ENCODE measurements at places on chromosomes 3 and 15.

DNA sequence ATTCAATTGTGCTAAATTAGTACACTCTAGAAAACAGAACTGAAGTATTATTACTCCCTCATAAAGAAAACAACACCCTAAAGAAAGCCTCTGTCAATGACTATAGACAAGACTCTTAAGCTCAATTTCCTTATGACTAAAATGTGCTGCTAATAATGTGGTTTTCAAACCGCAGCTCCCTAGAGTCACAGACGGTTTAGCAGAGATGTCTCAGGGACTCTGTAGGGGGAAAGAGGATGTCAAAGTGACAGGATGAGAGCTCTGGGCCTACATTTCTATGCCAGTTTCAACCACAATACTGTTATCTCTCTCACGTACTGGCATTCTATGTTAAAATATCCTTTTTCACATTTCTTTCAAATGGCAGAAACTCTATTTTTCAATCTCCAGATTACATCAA is 37.6 kb upstream of the WDR49 start:
- no peak for DNase-seq

- no peak for DNase-seq
These were observed 7.7 kb downstream of the CCR9 start for GRCh38 chr3:45894015-45894414.

DNA sequence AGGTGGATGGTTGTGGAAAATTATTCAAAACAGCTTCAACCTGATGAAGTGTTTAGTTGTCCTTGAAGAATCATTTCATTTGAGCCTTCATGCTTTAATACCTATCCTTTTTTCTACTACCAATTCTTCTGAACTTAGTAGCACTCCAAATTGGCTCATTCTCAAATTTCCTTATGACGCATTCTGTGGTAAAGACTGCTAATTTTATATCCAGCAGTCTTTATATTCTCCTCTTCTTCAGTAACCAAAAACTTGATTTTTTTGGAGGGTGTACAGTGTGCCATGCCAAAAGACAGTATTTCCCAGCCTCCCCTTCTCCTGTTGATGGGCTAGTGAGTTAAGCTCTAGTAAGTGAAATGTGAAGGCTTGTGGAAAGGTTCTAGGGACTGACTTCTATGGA is 25.2 kb downstream of the CGNL1 start:
- DNase-seq: no peak

DNA sequence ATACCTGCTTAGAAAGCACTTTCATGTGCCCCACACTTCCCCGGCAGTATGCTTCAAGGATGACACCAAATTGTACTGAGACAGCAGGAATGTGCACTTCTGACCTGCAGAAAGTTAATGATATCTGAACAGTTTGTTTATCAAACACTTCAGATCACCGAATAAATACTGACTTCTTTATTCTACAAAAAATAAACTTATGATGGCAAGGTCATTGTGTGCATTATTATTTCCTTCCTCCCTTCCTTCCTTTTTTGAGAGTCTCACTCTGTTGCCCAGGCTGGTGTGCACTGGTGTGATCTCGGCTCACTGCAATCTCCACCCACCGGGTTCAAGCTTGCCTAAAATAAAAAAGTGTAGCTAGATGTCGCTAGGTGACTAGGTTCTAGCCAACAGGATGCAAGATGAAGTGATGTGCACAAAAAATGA is 80.3 kb downstream of the FAIM start:
- DNase-seq: no peak

- DNase-seq: peak; percentile 24
These were observed 44.8 kb upstream of the ATP2C1 start for GRCh38 chr3:130849091-130849552.

DNA sequence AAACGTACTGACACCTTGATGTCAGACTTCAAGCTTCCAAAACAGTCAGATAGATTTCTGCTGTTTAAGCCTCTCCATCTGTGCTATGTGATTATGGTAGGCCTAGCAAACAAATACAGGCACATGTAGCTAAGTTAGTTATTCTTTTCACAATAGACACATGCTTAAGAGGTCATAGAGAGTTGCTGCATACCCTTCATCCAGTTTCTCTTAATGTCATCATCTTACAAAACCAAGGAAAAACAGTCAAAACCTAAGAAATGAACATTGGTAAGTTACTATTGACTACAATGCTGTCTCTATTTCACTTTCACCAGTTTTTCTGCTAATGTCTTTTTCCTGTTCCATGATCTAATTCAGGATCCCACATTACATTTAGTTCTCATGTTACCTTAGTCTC is 946.8 kb downstream of the TUSC7 start:
- no peak for DNase-seq

DNA sequence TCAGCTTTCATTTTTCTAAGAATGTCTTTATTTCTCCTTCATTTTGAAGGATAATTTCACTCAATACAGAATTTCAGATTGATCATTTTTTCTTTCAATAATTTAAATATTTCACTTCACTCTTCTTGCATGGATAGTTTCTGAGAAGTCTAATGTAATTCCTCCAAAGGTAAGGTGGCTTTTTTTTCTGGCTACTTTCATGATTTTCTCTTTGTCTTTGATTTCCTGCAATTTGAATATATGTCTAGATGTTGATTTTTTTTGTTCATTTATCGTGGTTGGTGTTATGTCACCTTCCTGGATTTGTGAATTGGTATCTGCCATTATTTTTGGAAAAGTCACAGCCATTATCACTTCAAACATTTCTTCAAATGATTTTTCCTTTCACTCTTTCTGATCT is 14.6 kb upstream of the MCF2L2 start:
- no peak for DNase-seq

DNA sequence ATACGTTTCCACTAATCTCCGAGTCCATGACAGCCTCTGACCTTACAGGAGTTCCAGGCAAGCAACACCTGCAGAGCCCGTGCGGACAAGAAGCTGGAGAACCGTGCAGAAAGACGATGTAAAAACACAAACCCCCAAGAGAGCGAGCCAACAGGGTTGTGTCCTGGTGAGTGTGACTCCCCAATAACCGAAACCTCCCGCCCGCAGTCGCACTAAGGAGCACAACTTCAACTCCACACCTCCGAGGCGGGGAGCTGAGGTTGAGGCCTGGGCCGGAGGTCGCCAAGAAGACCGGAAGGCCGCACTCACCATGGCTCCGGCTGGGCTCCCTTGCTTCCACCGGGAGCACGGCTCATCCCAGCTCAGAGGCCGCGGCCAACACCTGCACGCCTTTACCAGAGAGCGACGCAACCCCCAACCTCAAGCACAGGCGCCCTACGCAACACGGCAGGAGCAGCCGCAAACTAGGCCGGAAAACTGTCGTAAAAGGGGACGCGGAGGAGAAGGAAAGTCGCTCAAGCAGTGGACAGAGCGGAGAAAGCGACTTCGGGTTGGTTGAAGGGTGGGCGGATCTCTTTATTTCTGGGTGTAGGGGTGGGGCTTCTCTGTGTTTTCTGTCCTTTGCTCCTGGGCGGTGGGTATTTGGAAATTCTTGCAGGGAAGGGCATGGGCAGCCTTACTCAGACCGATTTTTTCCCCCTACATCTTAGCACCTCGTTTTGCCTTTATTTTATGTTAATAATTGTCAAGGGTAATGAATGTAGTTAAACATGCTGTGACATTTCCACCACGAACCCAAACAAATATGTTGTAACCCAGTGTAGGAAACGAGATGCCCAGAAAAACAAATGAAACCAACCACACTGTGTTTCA is at the start of gene DNAJC19:
Gene DNAJC19, minus strand, starts transcription at position 446 of the 873 bp plus-strand sequence. Its CDS starts 134 bp downstream, at position 312.
- DNase-seq: peak; percentile 96

DNA sequence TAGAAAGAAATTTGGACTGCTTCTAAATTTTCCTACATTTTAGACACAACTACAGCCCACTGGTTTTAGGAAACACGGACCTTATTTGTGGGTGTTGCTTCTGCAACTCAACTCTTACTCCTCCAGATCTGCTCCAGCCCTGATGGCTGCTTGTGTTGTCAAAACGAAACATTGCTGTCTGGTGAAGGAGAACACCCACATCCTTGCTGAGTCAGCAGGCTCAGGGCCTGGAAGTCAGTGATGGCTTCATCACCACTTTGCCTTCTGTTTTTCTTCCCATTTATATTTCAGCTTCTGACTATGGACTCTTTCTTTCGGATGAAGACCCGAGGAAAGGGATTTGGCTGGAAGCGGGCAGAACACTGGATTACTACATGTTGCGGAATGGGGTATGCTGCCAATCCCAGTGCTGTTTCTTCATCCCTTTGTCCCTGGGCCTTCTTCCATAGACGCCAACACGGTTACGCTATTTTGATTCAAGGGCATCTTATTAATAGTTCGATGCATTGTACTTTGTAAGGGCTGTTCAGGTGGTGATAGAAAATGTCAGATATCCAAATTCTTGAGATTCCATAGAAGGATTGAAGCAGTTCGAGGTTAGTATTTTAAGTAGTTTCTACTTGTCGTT is 392.6 kb upstream of the TPM1 start:
- no peak for DNase-seq

DNA sequence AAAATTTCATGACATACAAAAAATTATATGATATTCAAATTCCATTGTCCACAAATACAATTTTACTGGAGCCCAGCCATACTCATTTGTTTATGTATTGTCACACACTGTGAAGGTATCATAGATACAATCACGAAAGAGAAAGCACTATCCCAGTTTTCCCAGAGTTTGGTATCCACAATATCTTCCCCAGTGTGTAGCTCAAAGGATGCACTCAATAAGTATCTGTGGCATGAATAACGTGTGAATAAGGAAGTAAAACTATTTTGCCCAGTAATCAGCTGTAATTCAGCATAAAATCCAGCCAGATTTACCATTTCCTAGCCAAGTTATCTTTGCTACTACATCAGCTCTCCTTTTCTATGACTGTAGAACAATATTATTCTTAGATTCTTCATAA is 131.3 kb upstream of the KCNMB2 start:
- no peak for DNase-seq

- DNase-seq: no peak
These were observed 15.3 kb downstream of the P2RY14 start for GRCh38 chr3:151262871-151263525.

DNA sequence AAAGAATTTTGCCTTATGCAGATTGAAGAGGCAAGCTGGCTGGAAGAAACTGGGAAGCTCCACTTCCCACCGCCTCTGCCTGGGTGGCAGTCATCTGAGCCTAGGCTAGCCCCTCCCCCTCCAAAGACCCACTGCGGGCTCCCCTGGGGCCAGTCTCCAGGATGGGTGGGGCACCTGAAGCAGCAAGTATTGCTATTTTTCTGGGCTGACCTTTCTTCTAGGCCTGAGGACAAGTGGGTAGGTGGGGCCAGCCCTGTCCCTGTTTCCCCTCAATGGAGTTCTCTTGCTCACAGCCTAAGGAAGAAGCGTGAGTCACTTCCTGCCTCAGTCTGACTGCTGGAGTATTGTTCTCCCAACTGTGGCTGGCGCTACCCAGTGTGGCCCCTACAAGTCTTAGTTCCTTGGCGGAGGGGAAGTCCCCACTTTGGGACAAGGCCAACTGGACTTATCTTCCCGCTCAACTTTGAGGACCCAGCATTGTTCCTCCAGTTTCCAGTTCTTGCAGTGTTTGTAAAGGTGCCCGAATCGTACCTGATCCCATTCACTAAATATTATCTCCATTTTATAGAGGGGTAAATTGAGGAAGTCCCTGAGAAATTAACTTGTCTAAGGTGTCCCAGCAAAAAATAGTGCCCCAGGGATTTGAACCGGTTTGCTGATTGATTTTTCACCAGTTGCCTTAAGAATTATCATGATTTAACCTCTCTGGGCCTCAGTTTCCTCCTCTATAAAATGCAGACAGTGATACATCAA is 1.4 kb downstream of the FURIN start:
- peak; percentile 67 for DNase-seq

GRCh38 chr15:101063891-101064794 is 145.0 kb downstream of the LRRK1 start:
- no peak for DNase-seq

DNA sequence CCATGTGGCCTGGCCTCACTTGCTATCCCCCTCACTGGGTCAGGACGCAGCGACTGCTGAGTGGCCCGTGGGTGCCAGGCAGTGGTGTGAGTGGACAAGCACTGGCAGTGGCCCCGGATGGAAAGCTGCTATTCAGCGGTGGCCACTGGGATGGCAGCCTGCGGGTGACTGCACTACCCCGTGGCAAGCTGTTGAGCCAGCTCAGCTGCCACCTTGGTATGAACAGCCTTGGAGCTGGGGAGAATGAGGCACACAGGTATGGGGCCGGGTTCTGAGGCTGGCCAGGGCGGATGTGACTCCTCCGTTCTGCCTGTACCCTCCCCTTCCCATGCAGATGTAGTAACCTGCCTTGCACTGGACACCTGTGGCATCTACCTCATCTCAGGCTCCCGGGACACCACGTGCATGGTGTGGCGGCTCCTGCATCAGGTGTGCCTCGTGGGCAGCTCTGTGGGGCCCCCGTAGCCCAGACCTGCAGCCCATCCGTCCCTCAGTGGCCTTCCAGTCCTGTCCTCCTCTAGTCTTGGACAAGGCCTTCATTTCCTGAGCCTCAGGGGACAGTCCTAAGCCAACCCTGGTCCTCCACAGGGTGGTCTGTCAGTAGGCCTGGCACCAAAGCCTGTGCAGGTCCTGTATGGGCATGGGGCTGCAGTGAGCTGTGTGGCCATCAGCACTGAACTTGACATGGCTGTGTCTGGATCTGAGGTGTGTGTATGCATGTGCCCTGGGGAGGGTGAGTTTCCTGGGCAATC is 28.2 kb downstream of the NBEAL2 start:
- DNase-seq: no peak

DNA sequence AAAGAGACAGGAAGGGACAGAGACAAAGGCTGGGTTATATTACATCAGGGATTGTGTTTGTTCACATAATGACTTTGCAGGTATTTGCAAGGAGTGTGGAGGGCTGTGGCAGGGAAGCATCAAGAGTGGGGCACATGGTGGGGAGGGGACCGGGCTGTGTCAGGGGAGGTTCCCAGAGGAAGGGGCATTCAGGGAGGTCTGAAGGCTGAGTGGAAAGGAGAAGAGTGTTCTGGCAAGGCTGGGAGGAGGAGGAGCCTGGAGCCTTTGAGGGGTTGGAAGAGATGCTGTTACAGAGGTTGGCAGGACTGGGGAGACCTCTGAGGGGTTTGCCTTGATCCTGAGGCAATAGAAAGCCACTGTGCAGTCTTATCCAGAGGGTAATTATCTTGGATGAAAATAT is 49.4 kb downstream of the EXOG start:
- DNase-seq: no peak

- DNase-seq: no peak
These were observed 22.1 kb downstream of the SRPRB start for GRCh38 chr3:133827684-133828083.

- no peak for DNase-seq
These were observed 83.4 kb downstream of the EEFSEC start for GRCh38 chr3:128236657-128237056.

GRCh38 chr3:112001526-112001925 is 2.8 kb downstream of the TAGLN3 start:
- DNase-seq: no peak

DNA sequence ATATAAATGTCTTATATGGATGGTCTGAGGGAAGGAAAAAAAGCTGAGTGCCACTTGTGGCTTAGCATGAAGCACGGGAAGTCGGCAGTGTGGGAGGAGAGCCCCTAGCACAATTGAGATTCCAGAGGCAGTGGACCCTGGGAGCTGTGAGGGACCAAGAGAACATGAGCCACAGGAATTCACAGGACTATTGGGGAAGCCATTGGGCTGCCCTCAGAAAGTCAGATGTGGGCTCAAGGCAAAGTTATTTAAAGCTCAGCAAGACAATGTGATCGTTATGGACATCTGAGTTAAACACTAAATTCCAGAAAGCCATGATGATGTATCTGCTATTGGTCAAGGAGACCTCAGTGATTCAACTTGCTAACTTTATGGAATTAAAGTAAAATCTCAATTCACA is 380.8 kb upstream of the IL12A start:
- DNase-seq: no peak

All from SHP77 (cell line).